GM10248 (cell line): ENCODE measurements at places on chromosomes 11 and 22.

DNA sequence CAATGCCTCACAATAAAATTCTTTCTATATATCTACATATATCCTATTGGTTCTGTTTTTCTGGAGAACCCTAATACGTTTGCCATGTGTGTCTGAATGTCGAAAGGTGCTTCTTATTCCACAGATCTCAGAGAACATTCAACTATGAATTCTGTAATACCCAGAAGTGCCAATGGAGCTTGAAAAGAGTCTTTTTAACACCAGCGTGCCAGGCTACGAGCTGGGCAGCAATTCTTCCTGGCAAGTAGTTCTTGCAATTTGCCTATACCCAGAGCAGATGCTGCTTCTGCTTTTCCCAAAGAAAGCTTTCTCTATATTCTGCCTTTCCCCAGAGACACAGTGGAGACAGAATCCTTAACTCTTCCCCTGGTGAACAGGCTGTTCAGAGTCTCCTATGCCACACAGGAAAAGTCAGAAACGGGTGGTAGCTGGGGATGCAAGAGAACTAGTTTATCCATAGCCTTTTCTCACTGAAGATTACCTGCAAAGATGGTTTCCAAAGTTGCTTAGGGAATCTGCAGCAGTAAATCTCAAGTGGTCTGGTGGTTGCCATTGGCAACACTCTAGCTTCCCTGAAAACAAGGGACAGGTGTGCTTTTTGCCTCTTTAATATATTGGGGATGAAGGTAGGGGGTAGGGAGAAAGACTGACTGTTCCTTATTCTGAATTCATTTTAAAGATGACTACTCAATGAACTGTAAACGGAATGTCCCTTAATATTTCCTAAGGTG lies 16.8 kb upstream of the PAFAH1B2 start:
- DNase-seq = no peak

GRCh38 chr22:32628628-32629572 lies 154.3 kb downstream of the FBXO7 start:
- DNase-seq = no peak

DNA sequence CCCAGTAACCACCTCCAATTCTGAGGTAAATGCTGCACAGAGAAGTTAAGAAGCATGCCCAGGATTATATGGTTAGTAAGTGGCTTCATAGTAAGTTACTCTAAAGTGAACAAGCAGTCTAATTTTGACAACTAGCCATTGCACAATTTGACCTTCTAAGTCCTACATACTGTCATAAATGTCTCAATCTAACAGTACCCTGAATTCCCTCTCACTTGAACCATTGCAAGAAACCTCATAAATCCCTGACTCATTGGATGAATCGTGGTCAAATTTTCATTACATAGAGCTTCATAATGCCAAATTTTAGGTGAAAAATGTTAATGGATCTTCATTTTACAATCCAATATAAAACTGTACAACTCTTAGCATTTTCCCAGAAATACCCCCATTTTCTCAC lies 217.3 kb upstream of the GRIA4 start:
- DNase-seq = no peak

- DNase-seq = no peak
Measured at GRCh38 chr11:130454491-130455252, 6.2 kb downstream of the ADAMTS15 start.

GRCh38 chr11:63945477-63946163 lies 6.8 kb downstream of the NAA40 start:
- peak; percentile 64 for DNase-seq

DNA sequence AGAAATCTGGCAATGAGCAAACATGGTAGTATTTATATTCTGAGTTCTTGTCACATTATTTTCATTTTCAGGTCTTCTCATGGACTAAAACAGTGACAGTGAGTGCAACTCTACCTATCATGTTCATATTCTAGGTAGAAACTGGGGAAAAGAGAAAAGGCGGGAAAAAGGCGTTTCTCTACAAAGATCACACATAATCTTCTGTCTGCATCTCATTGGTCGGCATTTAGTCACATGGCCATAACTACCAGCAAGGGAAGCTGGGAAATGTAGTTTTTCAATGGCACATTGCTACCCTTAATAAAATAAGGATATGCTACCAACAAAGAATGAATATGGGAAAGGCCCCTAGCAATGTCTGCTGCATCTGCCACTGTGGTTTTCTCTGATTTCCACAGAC lies 57.6 kb upstream of the B3GAT1 start:
- no peak for DNase-seq

DNA sequence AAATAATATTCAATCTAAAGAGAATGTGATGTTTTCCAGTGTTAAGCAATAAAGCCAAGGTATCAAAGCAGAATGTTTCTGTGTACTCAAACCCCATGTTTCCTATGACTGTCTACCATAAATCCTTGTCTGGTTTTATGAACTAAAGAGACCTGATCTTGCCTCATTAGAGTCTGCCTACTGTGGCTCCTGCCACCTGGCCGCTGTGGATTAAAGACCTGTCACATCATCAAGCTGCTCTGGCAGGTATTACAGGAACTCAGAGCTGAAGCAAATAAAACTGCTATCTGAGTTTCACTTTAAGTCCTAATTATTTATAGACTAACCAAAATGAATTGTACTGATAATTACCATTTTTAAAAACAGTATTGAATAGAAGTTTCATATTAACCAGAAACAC lies 207.8 kb upstream of the CCDC90B start:
- no peak for DNase-seq

GRCh38 chr11:70365544-70365927 lies 32.8 kb upstream of the CTTN start:
- no peak for DNase-seq

- no peak for DNase-seq
Measured at GRCh38 chr22:44963832-44964721, 45.7 kb downstream of the PHF21B start.

- no peak for DNase-seq
Measured at GRCh38 chr22:47042861-47043496, 280.5 kb downstream of the TBC1D22A start.

DNA sequence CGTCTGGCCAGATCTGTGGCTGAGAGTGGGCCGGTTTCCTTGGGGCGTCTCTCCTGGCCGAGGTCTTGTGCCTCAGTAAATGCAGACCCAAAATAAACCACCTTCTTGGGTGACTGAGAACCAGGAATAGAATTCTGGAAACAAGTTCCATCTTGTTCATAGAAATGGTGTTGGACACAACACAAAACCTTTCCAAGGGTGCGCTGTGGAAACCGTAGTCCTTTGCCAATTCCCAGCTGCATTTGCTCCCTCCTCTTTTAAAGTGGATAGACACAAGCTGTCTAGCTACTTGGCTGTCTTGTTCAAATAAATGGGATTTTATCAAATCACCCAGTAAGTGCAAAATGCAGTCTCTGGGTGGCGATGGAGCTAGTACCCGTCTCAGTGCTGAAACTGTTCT lies 300.2 kb downstream of the SHANK2 start:
- no peak for DNase-seq

DNA sequence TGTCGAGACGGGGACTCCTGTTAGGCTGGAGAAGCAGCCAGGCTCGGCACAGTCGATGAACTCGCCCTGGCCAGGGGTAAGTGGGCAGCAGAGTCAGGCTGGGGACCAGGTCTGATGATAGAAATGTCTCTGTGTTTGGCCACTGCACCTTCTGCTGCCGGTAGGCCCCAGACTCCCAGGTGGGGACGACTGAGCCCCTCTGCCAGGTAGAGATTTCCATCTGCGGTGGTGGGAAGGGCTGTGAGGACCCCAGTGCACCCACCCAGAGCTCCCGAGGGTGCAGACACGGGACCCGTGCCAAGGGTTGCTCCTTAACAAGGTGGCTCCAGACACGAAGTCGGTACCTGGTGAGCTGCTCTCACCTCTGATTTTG lies 862.5 kb downstream of the TBC1D22A start:
- DNase-seq = no peak

- DNase-seq = no peak
Measured at GRCh38 chr22:30017375-30018223, 62.7 kb upstream of the HORMAD2 start.

DNA sequence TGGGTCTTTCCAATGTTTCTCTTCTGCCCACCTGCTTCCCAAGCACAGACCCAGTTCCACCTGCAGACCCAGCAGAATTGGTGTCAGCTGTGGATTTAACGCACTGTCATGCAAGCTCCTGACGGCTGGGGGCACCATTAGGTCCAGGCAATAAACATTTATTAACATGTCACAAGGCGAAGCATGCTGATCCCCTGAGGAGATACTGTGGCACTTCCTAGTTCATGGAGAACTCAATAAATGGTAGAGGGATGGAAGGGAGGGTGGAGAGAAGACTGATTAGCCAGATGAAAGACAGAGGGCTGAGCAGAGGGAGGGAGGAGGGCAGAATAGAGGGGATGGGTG lies 68.3 kb upstream of the TSPAN18 start:
- no peak for DNase-seq

DNA sequence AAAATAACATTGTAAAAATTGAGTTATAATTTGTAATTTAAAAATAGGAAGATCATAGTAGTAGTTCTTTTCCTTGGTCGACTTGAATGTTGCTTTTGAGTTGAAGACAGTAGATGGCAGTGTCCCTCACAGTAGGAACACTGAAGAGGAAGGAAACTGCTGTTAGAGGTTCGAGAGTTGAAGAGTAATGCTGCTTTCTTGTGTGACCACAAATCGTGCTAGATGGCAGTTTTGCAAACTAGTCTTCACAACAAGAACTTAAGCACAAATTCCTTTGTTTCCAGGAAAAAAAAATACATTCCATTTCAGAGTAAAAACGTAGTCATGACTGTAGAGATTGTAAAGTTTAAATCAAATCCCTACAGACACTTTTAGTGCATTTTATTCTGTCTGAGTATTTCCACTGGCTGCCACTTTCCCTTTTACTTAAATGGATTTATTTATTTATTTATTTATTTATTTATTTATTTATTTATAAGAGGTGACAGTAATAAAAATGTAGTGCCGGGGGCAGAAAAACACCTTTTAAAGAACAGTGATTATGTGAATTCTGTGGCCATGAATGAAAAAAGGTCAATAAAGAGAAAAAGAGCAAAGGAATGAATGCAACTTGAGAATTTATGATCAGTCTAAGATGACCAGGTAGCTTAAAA lies 54.6 kb downstream of the SPECC1L start:
- DNase-seq = peak; percentile 78

DNA sequence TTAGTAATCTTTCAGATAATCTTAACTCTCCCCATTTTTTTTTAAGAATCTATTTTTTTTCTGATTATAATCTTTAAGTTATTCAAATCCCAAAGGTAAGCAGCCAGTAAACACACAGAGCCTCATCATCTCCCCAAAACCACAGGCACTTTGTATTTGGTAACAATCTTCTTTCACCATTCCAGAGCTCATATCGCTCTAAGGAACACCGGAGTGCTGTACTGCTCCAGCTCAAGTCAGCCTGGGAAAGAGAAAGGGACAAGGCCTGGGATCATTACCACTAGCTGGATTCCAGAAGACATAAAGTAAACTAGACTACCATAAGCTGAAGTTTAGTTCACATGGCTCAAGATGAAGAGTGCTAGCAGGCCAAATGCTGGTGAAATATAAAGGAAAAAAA lies 73.0 kb upstream of the APOA1 start:
- no peak for DNase-seq

DNA sequence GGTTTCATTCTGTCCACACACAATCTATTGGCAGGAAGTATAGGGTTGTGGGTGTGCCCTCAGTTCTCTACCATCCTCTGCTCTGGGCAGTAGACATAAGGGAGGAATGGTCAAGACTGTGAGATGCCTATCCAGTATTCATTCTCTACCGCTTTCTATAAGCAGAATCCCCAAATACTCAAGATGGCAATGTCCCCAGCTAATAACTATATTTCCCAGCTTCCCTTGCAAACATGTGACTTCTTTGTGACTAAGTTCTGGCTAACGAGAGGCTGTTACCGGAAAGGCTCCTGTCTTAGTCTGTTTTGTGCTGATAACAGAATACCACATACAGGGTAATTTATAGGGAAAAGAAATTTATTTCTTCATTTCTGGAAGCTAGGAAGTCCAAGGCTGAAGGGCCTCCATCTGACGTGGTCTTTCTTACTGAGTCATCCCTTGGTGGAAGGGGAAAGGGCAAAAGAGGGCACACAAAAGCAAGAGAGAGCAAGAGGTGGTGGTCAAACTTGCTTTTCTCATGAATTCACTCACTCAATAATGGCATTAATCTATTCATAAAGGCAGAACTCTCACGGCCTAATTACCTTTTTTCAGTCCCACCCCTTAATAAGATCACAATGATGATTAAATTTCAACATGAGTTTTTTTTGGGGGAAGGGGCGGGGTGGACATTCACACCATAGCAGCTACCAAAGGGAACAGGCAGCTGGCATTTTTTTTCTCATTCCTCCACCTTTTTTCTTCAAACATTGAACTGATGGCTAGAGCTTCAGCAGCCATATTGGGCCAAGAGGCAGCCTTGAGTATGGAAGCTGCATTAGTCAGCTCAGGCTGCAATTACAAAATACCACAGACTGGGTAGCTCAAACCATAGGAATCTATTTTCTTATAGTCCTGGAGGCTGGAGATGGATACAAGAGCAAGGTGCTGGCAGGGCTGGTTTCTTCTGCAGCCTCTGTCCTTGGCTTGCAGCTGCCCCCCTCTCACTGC lies 109.7 kb upstream of the OR9Q1 start:
- DNase-seq = no peak

- DNase-seq = no peak
Measured at GRCh38 chr22:45212306-45212709, 28.4 kb downstream of the KIAA0930 start.

- DNase-seq = no peak
Measured at GRCh38 chr11:61350336-61350735, 11.3 kb downstream of the CYB561A3 start.

GRCh38 chr22:22080270-22080669 lies 97.7 kb upstream of the TOP3B start:
- DNase-seq = no peak

- DNase-seq = no peak
Measured at GRCh38 chr22:31897842-31898805, 46.2 kb upstream of the YWHAH start.

DNA sequence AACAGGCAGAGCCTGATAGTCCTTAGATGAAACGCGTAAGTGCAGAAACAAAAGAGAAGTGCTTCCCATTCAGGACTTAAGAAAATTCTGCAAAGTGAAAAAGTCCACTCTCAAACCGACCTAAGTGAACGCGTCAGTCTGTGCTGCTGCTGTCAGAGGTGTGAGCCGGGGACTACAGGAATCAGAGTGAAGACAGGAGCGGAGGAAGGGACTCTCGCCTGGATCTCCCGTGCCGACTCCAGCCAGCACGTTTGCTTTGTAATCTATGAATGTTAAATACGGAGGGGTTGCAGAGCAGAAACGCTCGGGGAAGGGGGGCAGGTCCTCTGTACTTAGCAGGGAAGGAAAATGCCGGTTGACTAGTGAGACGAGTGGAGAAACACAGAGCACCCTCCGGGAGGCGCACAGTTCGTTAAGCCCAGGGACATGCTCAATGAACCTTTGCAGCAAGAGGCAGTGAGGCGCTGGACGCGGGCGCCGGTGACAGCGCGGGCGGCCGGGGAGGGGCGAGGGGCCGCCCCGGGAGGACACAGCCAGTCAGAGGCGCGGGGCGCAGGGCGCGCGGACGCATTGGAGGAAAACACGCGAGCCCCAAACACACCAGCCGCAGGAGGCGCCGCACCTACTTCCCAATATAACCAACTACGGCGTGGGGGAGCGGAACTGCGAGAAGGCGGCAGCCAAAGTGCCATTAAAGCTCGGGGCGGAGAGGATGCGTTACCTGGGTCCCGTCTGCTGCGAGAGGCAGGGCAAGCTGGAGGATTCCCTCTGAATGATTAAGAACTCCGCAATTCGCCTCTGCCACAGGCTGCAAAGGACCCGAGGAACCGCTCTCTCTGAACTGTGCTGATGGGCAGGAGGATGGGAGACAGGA lies at the start of gene CNTN5:
CNTN5 (plus strand) TSS at position 598 of the 874 bp plus-strand sequence.
- DNase-seq = peak; percentile 9

- DNase-seq = peak; percentile 91
Measured at GRCh38 chr22:20156611-20157429, 6.0 kb upstream of the CCDC188 start.

GRCh38 chr11:44426958-44427357 lies 117.0 kb upstream of the ALX4 start:
- no peak for DNase-seq
